ENCODE measurements at places on chromosomes 3 and 15. TPM values are rescaled to one million over a fixed set of nuclear protein-coding genes. Genes with fewer than 3 reads are reported as not detected.

The GPR15 gene
- total RNA-seq: not detected

The TMOD2 gene
- 8.4 TPM for total RNA-seq

The SAMMSON gene
- total RNA-seq: under 0.01 TPM

The EPHA3 gene
- 27.7 TPM for total RNA-seq

The TJP1 gene
- total RNA-seq: 53.2 TPM

The PIGB gene
- 5.2 TPM for total RNA-seq

The GPR62 gene
- 0.52 TPM for total RNA-seq

The AMIGO3 gene
- total RNA-seq: under 0.01 TPM

The ACP3 gene
- 0.52 TPM for total RNA-seq

The ZPLD1 gene
- not detected for total RNA-seq

The RCN2 gene
- total RNA-seq: 27.1 TPM

The RAD51 gene
- total RNA-seq: 1.6 TPM

The FANCD2 gene
- 11.5 TPM for total RNA-seq

The LSAMP gene
- 3.7 TPM for total RNA-seq

All from skeletal muscle tissue (tissue), 5 donors.